ENCODE measurements at places on chromosomes 4 and X.

GRCh38 chrX:129316461-129316860, 206.8 kb downstream of the SMARCA1 start:
- DNase-seq = no peak

GRCh38 chr4:722169-722725, 16.6 kb downstream of the PCGF3 start:
- DNase-seq = peak; percentile 9

DNA sequence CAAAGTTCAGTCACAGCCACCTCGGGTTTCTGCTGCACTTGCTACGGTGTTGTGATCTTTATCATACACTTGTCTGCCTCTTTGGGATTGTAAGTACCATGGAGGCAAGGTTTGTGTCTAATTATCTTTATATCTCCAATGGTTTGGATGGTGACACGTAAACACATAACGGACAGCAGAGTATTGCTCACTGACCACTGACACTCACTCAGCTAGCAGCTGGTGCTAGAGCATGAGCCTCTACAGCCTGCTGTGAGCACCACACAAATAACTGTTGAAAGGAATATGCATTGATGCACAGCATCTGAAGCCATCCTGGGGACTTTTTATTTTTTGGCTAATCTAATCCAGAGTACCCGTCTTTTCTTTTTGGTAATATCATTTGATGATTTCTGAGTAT, 156.0 kb downstream of the DCLK2 start:
- no peak for DNase-seq

- DNase-seq = no peak
Measured at GRCh38 chrX:133437356-133437755, 22.1 kb upstream of the GPC4 start.

- DNase-seq = peak; percentile 0
Measured at GRCh38 chrX:48558271-48558670, 16.0 kb upstream of the RBM3 start.

- no peak for DNase-seq
Measured at GRCh38 chr4:113826421-113826820, 64.9 kb upstream of the CAMK2D start.

DNA sequence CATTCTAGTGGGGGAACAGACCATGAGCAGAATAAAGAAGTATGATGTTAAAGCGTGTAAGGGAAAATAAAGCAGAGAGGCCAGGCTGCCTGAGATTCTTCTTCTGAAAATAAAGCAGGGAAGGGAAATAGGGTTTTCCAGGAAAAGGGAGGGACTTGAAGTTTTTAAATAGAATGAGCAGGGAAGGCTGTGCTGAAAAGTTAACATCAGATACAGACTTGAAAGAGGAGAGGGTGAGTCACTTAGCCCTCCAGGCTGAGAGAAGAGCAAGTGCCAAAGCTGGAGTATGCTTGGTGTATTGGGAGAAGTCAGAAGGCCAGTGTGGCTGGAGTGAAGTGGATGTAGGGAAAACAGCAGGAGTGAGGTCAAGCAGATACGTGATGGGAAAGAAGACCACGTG, 10.0 kb upstream of the PLK4 start:
- DNase-seq = no peak

DNA sequence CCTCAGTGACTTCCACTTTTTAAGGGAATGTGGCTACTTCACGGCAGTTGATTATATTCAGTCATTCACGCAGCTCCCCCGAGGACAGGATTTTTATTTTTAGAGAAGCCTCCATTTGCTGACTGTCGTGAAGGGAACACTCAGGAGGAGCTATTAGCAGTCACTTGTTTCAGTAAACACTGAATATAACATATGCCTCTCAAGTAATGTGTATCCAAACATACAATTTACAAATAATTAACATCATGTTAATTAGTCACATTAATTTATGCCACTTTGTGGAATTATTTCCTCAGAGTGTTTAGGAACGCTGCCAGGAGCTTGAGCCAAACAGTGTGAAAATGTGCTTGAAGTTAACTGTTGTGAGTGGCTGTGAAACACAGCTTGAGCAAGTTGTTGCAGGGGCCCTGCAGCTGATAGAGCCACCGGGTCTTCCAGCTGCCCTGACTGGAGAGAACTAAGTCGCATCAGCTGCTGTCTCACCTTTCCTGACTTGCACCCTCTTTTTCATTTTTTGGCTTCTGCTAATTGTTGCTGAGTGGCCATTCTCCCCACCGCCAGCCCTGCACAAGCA, 245.6 kb downstream of the LDB2 start:
- DNase-seq = no peak

- DNase-seq = peak; percentile 70
Measured at GRCh38 chrX:118528071-118528737, 32.6 kb downstream of the DOCK11 start.

- peak; percentile 52 for DNase-seq
Measured at GRCh38 chr4:139734875-139735380, 69.3 kb downstream of the MGST2 start.

GRCh38 chr4:142331132-142331531, 515.0 kb downstream of the INPP4B start:
- no peak for DNase-seq

GRCh38 chr4:23746027-23746426, 143.8 kb downstream of the PPARGC1A start:
- DNase-seq = no peak

- no peak for DNase-seq
Measured at GRCh38 chr4:8035371-8035780, 95.7 kb upstream of the AFAP1 start.

GRCh38 chr4:182102576-182102975, 140.6 kb upstream of the TENM3 start:
- no peak for DNase-seq

GRCh38 chr4:122010610-122011009, 58.8 kb upstream of the TRPC3 start:
- DNase-seq = no peak

GRCh38 chrX:155968791-155969190, 28.7 kb upstream of the IL9R start:
- DNase-seq = no peak

DNA sequence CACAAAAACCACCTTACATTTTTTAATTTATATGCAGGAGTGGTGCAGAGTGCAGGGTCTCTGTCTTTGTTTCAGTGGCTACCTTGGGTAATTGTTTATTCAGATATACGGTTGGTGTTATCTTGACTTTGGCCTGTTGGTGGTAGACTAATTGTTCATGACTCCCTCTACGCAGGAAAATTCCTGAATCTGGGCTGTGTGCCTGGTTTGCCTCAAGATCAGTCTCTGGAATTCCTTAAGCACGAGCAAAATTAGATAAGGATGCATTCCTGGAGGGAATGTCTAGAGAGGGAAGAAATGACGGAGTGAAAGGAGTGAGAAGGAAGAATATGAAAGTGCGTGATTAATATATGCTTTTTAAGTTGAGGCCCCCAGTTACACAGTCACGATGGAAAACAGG, 576.9 kb upstream of the PCDH10 start:
- no peak for DNase-seq

DNA sequence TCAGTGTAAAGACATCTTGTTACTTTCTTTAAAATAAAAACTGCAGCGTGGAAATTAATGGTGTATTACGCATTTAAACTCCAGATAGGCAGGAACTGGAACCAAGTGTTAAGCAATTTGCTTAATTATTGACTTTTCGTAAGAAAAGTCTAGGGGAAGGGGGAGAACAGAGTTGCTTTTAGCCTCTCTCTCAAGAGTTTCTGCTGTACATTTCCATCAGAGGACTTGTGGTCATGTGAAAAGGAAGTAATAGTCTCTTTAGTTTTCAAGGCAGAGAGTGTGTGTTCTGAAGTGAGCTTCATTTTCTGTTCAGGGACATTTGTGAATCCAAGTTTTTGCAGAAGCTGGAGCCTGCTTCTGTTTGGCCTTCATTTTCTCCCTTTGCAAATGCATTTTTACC, 127.2 kb downstream of the UBE2K start:
- DNase-seq = peak; percentile 81

DNA sequence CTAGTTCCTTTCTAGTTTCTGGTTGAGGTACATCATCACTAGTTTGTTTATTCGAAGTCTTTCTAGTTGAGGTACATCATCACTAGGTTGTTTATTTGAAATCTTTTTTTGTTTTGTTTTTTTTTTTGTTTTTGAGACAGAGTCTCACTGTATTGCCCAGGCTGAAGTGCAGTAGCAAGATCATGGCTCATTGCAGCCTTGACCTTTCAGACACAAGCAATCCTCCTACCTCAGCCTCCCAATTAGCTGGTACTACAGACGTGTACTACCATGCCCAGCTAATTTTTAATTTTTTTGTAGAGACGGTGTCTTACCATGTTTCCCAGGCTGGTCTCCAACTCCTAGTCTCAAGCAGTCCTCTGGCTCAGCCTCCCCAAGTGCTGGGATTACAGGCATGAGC, 54.9 kb downstream of the CEP135 start:
- DNase-seq = no peak

- no peak for DNase-seq
Measured at GRCh38 chrX:105191878-105192277, 28.6 kb downstream of the TEX13A start.

GRCh38 chr4:168797194-168797593, 212.9 kb downstream of the CBR4 start:
- peak; percentile 62 for DNase-seq

DNA sequence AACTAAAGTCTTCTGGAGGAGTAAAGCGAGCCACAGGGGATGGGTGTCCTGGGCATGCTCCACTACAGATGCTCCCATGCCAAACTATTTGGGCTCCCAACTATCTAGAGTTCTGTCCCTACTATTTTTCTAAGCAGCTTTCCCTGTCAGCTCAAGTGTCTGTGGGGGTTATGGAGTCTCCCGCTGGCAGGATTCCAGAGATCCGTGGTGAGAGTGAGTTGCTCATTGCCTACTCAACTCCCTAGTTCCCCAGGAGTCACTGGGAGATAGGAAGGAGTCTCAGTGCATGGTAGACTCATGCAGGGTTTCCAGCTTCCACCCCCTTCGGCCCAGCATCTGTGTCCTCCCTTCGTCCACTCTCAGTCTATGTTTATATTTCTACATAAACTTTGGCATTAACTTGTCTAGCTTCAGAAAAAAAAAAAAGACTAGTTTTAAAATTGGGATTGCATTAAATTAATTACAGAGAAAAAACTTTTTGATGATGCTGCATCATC, 55.1 kb upstream of the INPP4B start:
- DNase-seq = no peak

DNA sequence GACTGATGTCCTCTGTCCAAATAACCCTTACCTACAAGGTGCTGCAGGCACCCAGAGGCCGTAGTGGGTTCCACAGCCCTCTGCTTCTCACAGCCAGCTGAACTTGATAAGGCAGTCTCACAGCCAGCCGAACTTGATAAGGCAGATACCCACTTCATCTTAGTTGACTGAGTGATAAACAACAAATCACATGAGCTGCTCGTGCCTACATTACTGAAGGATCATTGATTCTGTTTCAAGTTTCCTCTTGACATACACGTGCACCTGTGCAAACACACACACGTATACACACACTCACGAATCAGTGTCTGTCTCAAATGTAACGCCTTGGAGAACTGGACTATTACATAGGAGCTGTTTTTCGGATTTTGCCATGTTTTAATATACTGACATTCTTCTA, 276.3 kb downstream of the DCTD start:
- no peak for DNase-seq

- no peak for DNase-seq
Measured at GRCh38 chrX:26522501-26522900, 306.5 kb downstream of the MAGEB5 start.

GRCh38 chr4:61619528-61619927, 419.4 kb downstream of the ADGRL3 start:
- no peak for DNase-seq

GRCh38 chrX:107731831-107732502, 43.6 kb downstream of the TSC22D3 start:
- DNase-seq = peak; percentile 65

DNA sequence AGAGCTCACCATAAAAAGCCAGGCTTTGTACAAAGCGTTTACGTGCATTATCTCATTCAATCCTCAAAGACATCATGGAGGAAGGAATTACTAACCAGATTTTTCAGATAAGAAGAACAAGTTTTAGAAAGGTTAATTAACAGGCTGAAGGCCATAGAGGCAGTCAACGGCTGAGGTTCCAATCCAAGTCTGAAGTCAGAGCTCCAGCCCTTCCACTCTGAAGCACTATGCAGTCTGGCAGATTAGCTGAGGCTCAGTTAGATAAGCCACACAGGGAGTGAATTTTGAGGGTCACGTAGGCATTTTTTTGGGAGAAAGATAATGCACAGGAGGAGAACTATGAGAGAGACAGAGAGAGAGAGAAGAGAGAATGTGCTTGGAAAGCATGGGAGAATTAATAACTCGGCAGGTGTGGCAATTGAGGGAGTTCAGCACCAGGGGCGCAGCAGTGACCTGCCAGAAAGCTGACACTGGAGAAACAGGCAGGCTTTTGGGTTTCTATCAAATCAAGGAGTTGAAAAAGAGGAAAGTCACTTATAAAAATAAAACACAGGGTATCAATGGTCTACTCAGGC, 116.5 kb upstream of the NAP1L5 start:
- no peak for DNase-seq

DNA sequence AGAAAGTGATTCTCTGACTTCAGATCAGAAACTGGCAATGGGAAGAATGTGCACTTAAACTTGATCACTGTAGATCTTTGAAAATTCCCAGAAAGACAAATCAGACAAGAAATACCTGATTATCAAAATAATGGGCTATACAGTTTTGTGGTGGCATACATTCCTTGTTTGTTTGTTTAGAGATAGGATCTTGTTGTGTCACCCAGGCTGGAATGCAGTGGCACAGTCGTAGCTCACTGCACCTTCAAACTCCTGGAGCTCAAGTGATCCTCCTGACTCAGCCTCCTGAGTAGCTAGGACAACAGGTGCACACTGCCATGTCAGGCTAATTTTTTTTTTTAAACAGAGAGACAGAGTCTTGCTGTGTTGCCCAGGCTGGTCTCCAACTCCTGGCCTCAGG, 81.0 kb upstream of the SPRY1 start:
- DNase-seq = no peak

DNA sequence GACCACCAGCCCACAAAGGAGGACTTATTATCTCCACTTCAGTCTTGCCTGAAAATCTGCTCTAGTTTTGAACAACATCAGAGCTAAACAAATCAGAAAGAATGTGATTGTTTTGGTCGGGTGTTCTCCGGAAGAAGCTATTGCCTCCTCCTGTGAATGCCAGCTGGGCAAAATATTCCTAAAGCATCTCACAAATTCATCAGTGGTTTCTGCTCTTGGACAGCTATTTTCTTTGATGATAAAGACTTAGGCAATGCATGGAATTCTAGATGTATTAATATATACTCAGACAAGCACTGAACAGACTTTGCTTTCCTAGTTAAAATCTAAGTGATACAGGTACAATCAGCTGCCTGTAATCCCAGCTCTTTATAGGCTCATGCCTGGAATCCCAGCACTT, 71.8 kb downstream of the ASMT start:
- DNase-seq = no peak
